SK-N-SH (cell line): ENCODE measurements at places on chromosomes 12 and 14.

- no peaks in the 10 kb centered on the region for H3K36me3 ChIP-seq
- H3K4me1 ChIP-seq: no peaks in the 10 kb centered on the region
- H3K27me3 ChIP-seq: no peaks in the 10 kb centered on the region; the same call in 1 of the 2 replicates
Observed at GRCh38 chr12:123847019-123847418, 84.9 kb downstream of the DNAH10 start.

GRCh38 chr12:79615596-79616560 is 74.9 kb downstream of the PAWR start:
- no peak overlapping the region for H3K4me3 ChIP-seq
- DNase-seq: no peak
- no peaks in the 10 kb centered on the region for H3K36me3 ChIP-seq
- no peaks in the 10 kb centered on the region for H3K4me1 ChIP-seq
- H3K27ac ChIP-seq: no peak overlapping the region

DNA sequence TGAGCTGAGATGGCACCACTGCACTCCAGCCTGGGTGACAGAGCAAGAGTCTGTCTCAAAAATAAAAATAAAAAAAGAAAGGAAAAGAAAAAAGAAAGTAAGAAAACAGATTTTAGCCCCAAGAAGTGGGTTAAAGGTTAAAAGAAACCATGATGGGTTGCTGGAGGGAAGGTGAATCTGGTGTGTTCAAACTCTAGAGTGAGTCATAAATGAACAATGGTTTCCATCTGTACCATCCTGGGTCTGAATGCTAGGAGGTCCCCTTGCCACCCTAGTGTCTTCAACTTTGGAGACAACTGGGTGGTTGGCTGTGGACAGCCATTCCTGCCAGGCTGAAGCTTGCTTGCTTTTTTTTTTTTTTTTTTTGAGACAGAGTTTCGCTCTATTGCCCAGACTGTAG is 1.6 kb upstream of the RPS26 start:
- no peak overlapping the region for H3K27ac ChIP-seq
- peaks cover 6% of the 10 kb centered on the region for H3K4me1 ChIP-seq
- H3K4me3 ChIP-seq: no peak overlapping the region
- DNase-seq: no peak
- H3K27me3 ChIP-seq: no peaks in the 10 kb centered on the region

GRCh38 chr12:101200145-101200544 is 9.9 kb downstream of the SLC5A8 start:
- H3K4me1 ChIP-seq: no peaks in the 10 kb centered on the region
- no peak overlapping the region for H3K27ac ChIP-seq
- H3K4me3 ChIP-seq: no peak overlapping the region
- no peak for DNase-seq

GRCh38 chr14:64247195-64247594 is 47.0 kb downstream of the ESR2 start:
- no peaks in the 10 kb centered on the region for H3K4me1 ChIP-seq
- no peak for DNase-seq
- H3K36me3 ChIP-seq: no peaks in the 10 kb centered on the region
- H3K4me3 ChIP-seq: no peak overlapping the region

DNA sequence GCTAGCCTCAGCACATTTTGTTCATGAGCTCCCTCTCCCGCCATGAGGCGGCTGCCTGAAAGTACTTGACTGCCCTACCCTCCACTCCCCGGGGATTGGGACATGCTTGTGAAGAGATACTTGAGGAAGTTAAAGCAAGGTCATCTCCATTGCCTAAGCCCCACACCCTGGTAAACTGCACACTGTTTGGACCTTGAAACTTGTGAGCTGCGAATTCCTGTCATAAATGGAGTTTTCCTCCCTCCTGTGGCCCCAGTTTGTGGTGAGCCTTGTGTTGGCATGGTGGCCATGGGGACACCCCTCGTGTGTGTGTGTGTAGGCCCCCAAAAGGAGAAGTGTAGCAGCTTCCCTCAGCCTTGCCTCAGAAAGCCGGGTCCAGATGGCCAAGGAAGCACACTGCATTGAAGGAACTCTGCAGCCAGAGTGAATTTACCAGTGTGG is 395.5 kb downstream of the ZFP36L1 start:
- peak overlapping the region; percentile 77 for H3K27ac ChIP-seq
- H3K27me3 ChIP-seq: no peaks in the 10 kb centered on the region
- H3K4me3 ChIP-seq: no peak overlapping the region
- H3K4me1 ChIP-seq: peaks cover 12% of the 10 kb centered on the region
